Sigmoid colon (tissue), 7 donors: ENCODE measurements at places on chromosomes 16 and 17. TPM values are rescaled to one million over a fixed set of nuclear protein-coding genes. Genes with fewer than 3 reads are reported as not detected.

The CLEC3A gene
- not detected for total RNA-seq

DNA sequence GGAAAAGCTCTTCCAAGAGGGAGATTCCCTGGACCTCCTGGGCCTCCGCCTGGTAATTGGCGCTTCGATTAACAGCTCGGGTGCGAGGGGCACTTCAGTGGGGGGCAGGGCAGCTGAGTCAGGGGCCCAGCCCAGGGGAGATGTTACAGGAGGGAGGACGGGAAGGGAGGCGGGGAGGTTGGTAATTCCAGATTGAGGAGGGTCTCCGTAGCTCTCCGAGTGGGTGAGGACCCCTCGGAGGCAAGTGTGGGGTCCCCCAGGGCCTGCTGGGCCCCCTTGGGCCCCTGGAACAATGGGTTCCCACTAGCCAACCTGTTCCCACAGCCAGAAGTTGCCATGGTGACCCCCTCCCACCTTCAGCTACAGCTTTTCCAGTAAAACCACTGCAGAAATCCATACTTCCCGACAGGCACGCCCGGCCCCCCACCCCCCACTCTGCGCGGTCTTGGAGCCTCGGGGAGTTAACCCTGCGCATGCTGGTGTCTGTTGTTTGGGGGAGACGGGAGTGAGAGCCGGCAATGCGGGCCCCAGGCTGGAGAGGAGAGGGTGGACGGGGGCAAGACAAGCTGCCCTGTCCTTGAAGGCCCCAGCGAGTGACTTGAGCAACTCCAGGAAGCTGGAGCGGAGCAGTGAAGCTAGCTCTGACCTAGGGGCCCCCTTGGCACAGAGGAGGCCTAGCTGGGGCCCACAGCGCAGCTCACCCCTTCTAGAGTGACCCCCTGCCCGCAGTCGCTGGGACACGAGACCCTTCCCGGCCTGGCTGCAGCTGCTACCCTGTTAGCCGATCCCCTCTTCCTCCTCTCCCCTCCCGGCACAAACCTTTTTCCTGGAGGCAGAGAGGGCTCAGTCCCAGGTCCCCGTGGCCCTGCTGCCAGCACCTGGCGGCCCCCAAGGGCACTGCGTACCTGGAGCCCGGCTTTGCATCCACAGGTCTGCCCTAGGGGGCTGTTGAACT, 37.8 kb downstream of the TMEM235 start:
- DNase-seq = no peak

- DNase-seq = no peak
Measured at GRCh38 chr16:51268237-51268636, 117.2 kb upstream of the SALL1 start.

DNA sequence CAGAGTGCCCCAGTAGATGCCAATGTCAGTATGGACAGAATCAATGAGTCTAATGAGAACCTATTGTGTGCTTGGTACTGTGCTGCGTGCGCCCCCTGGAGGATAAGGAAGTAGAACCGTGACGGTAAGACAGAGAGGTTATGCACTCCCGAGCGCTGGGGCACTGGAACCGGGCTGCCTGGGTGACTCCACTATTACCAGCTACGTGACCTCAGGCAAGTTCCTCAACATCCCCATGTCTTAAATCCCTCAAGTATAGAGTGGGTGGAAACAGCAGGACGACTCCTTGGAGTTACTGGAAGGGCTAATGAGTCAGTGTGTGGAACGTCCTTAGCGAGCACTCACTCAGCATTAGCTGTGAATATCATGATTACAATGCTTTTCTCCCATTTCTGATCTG, 16.2 kb downstream of the CHST4 start:
- no peak for DNase-seq

The ZSCAN10 gene
- not detected for total RNA-seq

The GJD3 gene
- 2.1 TPM for total RNA-seq

The KRTAP4-6 gene
- total RNA-seq = not detected

- DNase-seq = no peak
Measured at GRCh38 chr16:2482249-2482648, 7.3 kb downstream of the TBC1D24 start.
